Stimulated activated CD4-positive, alpha-beta T cell treated with anti-CD3 and anti-CD28 coated beads, Interleukin-12 subunit alpha, Interleukin-12 subunit beta, amount 100 ng/mL, for 4 hours (primary cell): ENCODE measurements at places on chromosomes 16 and 17.

DNA sequence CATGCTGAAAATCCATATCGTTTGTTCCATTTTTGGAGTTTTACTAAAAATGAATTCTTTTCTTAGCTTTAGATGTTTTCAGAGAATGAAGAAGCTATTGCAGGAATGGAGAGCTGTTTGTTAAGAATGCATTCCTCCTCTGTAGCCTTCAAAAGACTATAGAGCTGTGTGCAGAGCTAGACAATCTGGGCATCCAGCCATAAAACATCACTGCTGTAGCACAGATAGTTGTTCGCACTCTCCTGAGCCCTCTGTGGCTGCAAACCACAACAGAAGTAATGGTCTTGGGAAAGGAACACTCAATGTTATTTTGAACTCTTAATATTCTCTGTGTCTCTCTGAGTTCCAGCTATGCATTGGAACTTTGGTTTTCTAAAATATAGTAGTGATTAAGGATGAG is 4.9 kb downstream of the TNRC6C start:
- DNase-seq, result no peak

- no peak for DNase-seq
Observed at GRCh38 chr17:41457676-41458075, 9.5 kb downstream of the KRT32 start.

- DNase-seq, result no peak
Observed at GRCh38 chr16:55552621-55553020, 13.9 kb upstream of the CAPNS2 start.

- no peak for DNase-seq
Observed at GRCh38 chr17:37797206-37797605, 52.3 kb upstream of the HNF1B start.

GRCh38 chr16:77834635-77835540 is 46.5 kb downstream of the VAT1L start:
- no peak for DNase-seq

DNA sequence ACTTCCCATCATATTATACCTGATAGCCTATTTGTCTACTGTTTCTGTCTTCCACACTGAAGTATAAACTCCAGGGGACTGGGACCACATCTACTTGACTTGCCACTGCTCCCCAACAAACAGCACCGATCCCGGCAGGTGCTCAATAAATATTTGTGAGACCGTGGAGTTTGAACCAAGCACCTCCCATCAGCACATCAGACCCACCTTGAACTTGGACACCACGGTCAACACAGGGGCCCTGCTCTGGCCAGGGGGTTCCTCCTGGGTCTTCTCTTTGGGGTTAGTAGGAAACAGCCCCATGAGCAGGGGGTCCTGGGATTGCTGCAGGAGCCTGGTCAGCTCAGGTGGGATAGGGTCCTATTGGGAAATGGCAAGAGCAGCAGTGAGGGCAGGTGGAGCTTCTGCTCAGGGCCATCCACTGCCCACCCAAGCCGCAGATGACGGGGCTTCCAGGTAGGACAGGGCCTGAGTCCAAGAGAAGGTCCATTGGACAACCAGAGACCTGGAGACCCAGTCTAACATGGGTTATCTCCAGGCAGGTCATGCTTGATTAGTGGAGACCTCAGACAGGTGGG is 19.9 kb downstream of the ZNHIT3 start:
- DNase-seq, result no peak

DNA sequence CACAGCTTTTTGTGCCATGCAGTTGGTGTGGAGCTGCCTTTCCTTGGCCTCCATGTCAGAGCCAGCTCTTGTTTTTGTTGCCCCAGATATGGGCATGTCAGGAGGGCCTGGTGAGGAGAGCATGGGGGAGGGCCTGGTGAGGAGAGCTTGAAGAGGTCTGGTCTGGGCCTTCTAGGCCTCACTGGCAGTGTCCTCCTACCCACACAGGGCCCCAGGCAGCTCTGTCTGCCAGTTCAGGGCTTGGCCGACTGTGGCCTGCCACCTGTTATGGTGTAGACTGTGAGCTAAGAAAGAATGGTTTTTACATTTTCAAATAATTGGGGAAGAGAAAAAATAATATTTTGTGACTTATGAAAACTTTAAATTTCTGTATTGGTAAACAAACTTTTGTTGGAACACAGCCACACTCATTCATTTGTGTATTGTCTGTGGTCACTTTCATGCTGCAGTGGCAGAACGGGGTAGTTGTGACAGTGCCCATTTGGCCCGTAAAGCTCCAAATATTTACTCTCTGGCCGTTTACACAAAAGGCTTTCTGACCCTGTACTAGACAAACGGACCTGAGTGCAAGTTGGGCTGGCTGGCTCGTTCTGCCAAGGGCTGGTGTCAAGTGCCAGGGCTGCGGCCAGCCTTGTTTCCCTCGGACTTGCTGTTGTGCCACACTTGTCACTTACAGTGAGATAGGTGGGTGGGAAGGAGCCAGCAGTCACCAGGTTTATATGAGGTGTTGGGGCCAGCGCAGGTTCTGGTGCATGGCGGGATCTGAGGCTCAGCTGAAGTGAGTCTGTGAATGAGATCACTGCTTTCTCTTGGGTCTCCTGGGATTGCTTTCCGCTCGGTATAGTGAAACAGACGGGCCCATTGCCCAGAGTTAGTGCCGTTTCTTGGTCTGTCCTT is 18.2 kb downstream of the PGS1 start:
- no peak for DNase-seq

GRCh38 chr17:79326814-79327213 is 252.2 kb downstream of the ENGASE start:
- no peak for DNase-seq

DNA sequence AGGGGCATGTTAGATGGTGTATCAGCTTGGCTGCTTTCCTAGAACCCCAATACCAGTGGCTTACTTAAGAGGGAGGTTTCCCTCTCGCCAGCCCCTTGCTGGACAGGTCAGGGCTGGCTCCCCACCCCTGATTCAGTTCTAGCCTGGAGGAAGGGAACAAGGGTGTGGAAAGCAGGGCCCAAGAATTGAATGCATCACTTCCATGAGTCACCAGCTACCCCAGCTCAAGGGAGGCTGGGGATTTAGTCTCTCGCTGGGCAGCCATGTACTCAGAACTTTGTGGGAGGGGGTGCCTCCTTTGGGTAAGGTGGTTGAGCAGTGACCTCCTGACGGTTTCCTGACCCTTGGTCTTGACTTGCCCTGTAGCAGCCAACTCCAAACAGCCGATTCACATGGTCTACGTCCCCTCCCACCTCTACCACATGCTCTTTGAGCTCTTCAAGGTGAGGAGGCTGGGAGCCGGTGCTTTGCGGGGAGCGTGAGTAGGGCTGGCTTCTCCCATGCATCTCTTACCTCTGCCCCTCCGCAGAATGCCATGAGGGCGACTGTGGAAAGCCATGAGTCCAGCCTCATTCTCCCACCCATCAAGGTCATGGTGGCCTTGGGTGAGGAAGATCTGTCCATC is 12.8 kb downstream of the PDK2 start:
- DNase-seq, result no peak

DNA sequence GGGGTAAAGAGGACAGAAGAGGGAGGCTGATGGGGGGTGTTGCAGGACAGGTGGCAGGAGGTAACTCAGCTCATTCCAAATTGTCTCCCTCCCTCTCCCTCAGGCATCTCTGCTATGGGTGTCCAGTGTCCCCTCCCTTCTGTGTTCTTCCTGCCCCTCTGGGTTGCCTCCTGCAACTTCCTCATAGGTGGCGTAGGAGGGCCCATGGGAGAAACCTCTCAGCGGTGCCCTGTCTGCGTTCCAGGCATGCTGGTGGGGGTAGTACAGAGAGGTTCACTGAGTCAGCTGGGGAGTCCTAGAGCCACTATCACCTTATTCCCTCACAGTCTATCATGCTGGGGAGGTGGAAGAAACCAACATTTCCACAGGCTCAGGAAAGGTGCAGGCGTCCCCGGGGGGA is 14.7 kb upstream of the ODF4 start:
- no peak for DNase-seq

DNA sequence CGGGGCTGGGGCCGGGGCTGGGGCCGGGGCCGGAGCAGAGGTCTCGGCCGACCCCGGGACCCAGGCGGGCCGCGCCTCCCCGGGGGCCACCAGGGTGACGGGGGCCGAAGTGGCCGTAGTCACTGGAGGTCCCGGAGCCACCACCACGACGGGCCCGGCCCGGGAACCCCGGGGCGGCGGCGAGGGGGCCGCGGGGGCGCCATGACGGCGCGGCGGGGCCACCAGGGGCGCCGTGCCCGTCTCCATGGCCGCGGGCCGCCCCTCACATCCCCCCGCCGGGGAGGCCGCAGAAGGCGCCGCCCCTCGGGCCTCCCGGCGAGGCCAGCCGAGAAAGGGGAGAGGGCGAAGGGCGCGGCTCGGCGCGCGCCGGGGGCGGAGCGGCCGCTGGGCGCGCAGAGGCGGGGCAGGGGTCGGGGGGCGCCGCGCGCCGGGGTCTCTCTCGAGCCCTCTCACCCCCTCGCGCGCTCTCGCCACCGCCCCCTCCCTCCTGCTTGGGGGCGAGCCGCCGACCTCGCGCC is 297 bp downstream of the TBC1D10B start:
- DNase-seq, result no peak

- DNase-seq, result no peak
Observed at GRCh38 chr17:36088670-36089338, 1.1 kb downstream of the CCL3 start.

GRCh38 chr17:56987283-56987834 is 9.4 kb downstream of the SCPEP1 start:
- DNase-seq, result no peak

DNA sequence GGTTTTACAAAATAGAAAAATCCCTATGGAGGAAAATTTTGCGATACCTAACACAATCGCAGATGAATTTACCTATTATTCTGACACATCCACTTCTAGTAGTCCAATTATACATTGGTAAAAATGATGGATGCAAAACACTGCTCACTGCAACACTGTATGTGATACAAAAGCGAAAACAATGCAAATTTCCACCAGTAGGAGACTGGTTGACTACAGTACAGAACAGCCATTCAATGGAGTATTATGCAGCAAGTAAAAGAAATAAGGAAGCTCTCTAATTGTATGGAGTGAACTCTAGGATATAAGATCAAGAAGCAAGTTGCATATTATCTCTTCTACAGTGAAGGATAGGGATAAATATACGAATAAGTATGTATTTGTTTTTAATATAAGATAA is 48.5 kb downstream of the SETD6 start:
- DNase-seq, result no peak

DNA sequence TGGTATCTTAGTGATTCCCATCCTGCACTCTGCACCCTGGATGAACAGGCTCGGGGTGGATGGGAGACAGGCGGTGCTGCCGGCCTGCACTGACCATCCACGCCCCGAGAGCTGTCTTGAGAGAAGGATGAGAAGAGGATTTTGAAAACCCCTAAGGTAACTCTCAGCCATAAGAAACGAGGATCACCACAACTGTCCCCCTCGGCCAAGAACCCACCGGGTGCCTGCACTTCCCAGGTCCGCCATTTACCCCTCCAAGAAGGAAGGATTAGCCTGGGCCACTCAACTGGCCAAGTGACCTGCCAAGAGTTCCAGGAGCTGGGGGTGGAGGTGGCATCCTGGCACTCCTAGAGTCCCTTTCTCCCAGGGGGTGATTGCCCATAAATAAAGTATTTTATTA is 302.4 kb upstream of the TNRC6C start:
- DNase-seq, result no peak

GRCh38 chr16:75965504-75966374 is 239.4 kb upstream of the CPHXL start:
- DNase-seq, result no peak

- DNase-seq, result no peak
Observed at GRCh38 chr17:58091024-58091567, 7.9 kb downstream of the DYNLL2 start.

DNA sequence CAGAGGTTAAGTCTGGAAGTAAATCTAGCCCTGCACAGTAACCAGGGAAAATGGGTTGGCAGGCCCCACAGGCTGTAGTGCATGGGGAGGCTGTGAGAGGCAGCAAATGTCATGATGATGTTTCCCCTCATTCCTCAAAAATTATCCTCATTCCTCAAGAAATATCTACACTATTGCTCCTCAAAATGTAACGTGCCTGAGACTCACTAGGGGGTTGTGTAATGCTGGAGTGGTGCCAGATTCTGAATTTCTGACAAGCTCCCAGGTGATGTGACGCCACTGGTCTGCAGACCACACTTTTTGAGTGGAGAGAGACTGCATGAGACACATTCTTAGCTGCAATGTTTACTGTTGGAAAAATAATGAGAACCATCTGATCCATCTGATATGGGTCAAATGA is 1.2 kb upstream of the MPP3 start:
- no peak for DNase-seq

DNA sequence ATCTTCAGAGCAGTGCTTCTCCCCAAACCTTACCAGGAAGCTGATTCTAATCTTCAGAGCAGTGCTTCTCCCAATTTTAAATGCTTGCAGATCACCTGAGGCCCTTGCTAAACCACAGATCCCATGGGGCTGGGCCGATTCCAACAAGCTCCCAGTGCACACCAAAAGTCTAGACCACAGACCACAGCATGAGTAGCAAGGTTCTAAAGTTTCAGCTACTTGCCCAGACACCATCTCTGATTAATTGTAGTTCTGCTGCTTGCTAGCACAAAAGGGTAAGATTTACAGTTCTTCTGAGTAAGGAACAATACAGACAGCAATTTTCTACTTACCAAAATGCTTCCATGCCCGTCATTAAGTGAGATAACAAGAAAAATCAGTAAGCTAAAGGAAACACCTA is 12.2 kb downstream of the CLEC3A start:
- DNase-seq, result no peak

- no peak for DNase-seq
Observed at GRCh38 chr17:62676952-62677596, 49.6 kb downstream of the MRC2 start.

- no peak for DNase-seq
Observed at GRCh38 chr17:38579934-38580333, 25.8 kb downstream of the SRCIN1 start.

DNA sequence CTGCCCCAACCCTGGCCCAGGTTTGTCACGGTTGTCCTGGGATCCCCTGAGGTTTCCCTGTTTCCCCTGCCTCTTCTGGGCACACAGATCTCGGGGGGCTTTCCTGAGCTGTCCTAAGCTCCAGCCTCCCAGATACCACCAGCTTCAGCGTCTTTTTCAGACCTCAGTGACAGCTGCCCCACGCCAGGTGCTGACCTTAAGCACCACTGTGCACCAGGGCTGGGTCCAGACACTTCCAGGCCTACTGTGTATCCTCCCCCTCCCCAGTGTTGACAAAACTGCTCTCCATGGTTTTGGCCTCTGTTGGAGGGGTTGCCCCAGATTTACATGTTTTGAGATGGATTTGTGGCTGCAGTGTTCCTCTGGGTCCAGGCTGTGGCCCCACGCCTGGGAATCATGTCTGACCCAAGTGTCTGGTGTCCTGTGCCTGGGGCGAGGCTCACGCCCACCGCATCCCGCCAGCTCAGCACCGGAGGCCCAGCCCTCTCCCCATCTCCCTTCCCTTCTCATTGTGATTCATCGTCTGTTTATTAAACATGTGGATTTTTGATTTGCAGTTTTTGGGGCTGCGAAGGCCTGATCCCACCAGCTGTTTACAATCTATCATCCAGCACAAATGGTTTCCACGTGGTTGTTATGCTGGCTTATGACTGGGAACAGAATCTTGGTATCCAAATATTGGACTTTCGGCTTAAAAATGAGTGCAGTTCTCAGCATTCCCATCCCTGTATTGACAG is 82.1 kb downstream of the METRNL start:
- DNase-seq, result no peak
